ENCODE measurements at places on chromosomes 4 and X.

- no peak for DNase-seq
Measured at GRCh38 chr4:6453688-6453990, 18.8 kb downstream of the PPP2R2C start.

GRCh38 chrX:51395480-51395809, 62.8 kb downstream of the NUDT10 start:
- DNase-seq, result no peak

DNA sequence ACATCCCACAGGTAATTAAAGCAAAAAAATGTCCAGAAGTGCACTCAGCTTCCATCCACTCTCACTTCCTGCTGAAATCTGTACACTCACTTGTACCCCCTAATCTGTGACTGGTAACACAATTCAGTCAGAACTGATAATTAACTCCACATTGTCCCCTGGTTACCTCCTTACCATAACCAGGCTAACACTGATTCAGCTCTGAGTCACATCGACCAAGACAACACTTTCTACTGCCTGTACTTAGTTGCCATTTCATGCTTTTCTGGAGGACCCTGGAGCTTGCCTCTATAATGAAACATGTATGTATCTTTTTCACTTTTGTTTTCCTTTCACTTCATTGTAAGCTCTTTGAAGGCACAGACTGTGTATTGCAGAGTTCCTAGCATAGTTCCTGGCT, 130.9 kb upstream of the GABRG1 start:
- DNase-seq, result no peak

DNA sequence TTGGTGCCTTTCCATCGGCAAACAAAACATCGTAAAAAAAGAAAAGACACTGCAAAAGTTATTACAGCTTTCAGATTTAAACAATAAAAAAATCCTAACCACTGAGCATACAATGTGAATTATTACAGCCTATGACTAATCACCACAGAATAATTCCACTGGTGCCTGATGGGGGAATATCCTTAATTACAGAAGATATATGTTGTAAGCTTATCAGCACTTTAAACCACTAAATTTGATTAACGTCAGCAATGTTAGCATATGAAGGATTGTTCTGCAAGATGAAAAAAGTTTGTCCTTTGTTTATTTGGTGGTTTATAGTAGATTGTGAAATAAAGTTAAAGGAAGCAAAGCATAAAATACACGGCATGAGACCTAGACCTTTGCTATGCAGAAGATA, 210.2 kb upstream of the ADAMTS3 start:
- DNase-seq, result no peak

- DNase-seq, result no peak
Measured at GRCh38 chr4:48596336-48596735, 106.3 kb downstream of the ZAR1 start.

- DNase-seq, result no peak
Measured at GRCh38 chr4:46270986-46271596, 118.8 kb downstream of the GABRA2 start.

DNA sequence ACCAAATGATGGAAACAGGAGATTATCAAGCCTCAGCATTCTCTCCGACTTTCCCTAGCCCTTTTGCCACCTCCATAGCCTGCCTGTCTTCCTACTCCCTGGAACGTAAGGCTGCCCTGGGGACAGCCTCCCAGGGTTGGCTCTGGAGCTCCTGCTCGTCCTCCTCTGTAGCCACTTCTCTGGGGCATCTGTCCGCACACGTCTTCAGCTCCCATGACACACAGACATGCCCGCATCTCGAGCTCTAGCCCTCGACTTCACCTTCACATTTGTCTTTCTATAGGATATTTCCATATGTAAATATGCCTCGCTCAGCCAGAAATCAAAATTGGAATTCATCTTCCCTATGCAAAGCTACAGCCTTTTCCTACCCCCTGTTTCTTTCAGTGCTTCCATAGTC, 67.7 kb downstream of the TSC22D3 start:
- DNase-seq, result no peak

DNA sequence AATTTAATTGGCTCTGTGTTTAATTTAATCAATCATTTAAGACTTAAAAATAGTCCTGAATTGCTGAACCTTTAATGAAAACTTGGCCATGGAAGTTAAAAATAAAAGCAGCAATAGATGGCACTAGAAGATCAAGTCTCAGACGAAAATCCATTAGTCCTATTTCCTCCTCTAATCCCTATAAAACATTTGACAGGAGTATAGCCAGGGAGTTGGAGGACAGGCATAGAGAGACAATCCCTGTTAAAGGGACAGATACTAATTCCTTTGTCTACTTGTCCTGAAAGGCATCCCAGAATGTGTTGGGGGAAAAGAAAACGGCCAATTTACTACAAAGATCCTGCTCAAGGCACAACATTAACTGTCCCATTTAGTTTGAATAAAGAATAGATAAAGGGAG, 276.3 kb upstream of the TACR3 start:
- DNase-seq, result no peak

DNA sequence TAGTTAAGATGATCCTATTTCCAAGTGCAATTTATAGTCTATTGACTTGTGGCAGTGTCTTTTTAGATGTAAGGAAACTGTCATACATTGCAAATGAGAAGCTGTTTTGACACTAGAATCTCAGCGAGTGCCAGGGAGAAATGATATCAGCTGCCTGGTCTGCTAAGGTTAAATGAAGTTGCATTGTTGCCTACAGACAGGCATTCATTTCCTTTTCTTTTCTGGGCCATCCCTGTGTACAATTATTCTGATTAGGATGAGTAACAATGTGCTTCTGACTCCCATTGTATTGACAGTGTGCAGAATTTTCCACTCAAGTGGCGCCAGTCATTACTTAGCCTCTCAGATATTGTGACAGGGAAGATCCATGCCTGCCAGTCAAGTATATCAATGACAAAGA, 231.2 kb downstream of the GPAT3 start:
- DNase-seq, result no peak

DNA sequence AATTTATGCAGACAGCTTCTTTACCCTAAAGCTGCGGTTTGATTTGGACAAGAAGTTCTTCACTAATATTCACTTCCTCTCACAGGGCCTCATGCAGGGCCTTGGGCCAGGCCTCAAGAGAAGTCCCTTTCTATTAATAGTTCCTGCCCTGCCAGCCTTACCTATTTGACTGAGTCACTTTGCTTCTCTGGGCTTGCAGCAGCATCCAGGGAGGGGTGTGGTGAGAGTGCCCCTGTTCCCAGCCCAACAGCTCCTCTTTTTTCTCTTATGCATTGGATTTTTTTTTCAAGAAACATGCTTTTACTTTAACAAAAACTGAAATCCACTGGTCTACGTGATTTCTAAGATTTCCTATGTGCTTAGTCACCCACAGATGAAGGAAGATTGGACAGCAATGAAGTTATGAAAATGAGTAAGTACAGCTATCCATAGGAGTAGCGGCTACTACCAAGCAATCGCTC, 26.7 kb downstream of the FAM156B start:
- no peak for DNase-seq

DNA sequence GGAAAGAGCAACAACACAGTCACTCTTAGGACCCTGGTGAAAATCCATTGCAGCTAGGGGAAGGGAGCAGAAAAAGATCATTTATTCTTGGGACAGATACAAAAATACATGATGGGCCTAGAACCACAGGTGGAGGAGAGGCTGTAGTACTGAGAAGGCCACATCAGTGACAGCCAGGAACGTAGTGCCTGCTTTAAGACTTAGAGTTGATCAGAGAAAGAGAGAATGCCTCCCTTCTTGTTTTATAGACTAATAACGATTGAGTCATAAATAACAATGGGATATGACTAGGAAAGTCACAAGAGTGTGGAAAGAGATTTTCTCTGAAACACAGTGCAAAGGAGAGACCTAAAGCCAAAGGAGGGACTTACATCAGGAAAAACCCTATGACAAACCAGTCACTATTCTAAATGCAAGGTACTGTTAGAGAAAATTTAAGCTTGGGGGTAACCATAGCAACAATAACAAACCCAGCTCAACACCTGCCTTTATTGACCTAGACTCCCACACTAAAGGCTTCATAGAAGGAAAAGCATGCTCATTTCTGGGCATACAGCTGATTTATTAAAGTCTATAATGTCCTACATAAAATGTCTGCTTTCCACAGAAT, 1015.0 kb upstream of the GRID2 start:
- no peak for DNase-seq

Measured in stimulated activated CD8-positive, alpha-beta memory T cell treated with anti-CD3 and anti-CD28 coated beads, Interleukin-7, amount 100 ng/mL, for 4 hours (primary cell).